Stimulated activated CD8-positive, alpha-beta memory T cell treated with anti-CD3 and anti-CD28 coated beads, Interleukin-4, amount 100 ng/mL, for 1 hour (primary cell): ENCODE measurements at places on chromosomes 4 and X.

DNA sequence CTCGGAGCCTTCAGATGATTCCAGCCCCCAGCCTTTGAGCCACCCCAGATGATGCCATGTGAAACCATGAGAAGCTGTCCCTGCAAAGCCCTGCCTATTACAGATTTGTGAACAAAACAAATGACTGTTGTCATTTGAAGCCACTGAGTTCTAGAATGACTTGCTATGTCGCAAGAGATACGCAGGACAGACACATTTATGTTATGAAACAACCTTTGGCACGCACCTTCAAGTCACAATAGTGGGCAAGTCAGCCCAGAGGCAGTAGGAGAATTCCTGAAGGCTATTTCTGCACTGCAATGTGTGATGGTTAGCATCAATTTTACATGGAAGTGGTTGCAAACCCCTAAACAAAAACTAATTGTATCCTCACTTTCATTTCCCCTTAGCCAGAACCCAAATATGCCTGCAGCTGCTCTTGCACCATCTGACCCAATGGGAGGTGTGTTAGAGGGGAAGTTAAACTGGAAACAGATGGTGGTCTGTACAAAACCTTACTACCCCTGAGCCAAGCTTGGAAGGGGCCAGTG, 174.4 kb upstream of the ATP6AP2 start:
- DNase-seq = no peak

DNA sequence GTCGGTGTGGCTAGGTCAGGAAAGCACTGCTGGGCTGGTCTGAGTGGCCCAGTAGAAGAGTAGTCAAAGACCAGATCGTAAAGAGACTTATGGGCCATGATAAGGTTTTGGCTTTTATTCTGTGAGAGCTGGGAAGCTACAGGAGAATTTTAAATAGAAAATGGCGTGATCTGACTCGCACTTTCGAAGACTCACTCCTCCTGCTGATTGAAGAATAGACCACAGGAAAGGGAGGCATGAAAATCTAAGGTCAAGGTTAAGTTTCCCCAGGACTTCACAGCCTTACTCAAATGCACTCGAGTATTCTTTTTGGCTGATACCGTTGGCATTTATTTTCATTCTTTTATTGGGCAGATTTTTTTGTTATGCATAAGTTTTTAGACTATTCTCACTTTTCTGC, 231.4 kb upstream of the ANKRD50 start:
- no peak for DNase-seq

GRCh38 chrX:78624962-78625909, 33.9 kb downstream of the RTL3 start:
- DNase-seq = no peak

- DNase-seq = no peak
Measured at GRCh38 chr4:71752383-71753042, 31.4 kb downstream of the GC start.

DNA sequence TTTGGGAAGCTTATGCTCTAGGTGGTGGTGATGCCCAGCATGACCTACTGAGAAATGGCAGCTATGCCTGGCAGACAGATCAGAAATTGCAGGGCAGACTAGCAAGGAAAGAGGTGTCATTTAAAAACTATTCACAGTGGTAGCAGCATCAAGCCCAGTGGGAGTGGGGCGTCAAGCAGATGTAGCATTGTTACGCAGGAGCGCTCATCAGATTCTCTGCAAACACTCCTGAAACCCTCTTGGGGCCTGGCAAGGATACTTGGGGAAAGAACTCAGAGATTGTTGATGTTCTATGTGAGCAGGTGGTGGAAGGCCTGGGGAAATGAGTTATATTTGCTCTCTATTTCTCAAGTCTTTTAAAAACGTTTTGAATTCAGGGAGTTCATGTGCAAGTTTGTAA, 437.6 kb downstream of the RAPGEF2 start:
- DNase-seq = no peak

- no peak for DNase-seq
Measured at GRCh38 chr4:38113551-38113950, 153.4 kb downstream of the PTTG2 start.

DNA sequence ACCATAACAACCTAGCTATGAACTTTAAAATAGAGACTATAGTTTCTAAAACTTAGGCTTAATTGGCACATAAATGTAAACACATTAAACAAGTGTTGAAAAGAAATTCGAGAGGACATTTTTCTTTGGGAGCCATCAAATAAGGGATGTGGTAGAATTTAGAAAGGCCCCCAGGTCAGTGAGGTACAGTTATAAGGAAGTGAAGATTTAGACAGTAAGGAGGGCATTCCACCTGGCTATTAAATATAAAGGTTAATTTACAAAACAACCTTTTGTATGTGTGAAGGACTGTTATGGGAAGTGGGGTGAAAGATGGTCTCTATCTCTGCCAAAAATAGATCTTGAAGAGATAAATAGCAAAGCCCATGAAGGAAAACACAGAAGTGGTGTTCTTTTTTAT, 83.9 kb downstream of the AFF1 start:
- DNase-seq = no peak

- no peak for DNase-seq
Measured at GRCh38 chr4:47210828-47211227, 179.5 kb downstream of the GABRB1 start.

DNA sequence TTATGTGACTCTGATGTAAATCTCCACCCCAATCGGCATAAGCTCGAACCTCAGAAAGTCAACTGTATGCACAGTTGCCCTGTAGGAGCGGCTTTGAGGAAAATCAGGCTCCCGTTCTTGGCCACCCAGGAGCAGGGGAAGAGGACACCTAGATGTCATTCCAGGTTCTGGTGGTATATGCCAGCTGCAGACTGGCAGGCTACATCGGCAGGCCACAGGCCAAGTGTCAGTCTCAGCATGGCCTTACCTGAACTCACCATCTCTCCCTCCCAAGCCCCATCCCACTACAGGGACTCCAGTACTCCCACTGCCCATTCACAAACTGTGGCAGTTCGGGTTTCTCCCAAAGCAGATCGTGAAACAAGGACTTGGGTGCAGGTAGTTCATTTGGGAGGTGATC, 428.1 kb downstream of the BCOR start:
- no peak for DNase-seq

- DNase-seq = no peak
Measured at GRCh38 chr4:151866592-151866918, 105.7 kb upstream of the GATB start.

DNA sequence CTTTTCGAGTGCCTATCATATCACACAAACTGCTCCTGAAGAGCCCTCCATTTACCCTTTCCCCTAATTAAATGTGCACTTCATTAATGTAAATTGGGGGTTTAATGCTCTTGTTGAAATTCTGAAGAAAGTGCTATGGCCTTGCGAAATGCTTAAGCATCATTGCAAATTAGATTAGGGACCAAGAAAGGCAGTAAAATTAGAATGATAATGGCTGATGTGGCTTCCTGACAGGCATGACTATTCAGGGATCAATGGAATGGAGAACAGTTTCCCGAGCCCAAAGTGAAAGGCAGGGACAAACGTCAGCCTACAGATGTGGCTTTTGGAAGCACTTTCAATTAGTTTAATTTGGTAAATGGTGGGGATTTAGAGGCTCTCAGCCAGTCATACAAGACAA, 120.1 kb downstream of the NKX6-1 start:
- no peak for DNase-seq

- no peak for DNase-seq
Measured at GRCh38 chr4:101500742-101501141, 153.4 kb upstream of the PPP3CA start.

DNA sequence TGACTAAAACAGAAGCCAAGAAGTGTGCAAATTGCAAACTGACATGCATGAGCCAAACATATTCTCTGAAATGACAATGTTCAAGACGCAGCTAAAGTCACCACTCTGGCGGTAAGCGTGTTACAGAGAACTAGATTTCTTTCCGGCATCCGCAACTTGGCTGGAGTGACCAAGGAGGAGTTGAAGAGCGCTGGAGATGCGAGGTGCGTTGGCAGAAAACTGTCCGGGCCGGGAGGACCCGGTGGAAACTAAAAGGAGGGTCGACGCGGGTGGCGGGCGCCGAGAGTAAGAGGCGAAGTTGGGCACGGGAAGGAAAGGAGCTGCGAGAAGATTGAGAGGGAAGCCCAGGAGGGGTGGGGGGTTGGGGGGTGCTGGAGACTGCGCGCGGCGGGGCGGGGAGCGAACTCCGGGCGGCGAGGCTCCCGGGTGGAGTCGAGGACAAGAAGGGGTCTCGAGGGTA, 807 bp downstream of the SEL1L3 start:
- DNase-seq = no peak

DNA sequence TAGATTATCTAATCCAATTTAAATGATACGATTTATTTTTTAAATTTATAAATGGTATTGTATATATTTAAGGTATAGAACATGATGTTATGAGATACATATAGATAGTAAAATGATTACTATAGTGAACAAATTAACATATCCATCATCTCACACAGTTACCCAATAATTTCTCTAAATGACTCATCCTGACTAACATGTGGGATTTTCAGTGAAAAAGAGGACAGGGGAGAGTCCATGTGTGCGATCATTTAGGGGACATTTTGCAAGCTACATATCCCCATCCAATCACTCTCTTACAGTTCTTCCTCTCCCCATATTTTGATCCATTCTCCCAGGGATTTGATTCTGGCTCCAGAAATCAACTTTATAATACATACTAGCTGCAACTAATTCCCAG, 88.2 kb downstream of the ABCB7 start:
- DNase-seq = no peak

- no peak for DNase-seq
Measured at GRCh38 chrX:108362026-108362425, 76.2 kb downstream of the COL4A6 start.

GRCh38 chrX:74179990-74180389, 124.0 kb upstream of the ZCCHC13 start:
- DNase-seq = no peak

- no peak for DNase-seq
Measured at GRCh38 chrX:16931371-16931770, 15.1 kb upstream of the REPS2 start.

GRCh38 chrX:9581771-9582385, 117.0 kb downstream of the TBL1X start:
- no peak for DNase-seq

DNA sequence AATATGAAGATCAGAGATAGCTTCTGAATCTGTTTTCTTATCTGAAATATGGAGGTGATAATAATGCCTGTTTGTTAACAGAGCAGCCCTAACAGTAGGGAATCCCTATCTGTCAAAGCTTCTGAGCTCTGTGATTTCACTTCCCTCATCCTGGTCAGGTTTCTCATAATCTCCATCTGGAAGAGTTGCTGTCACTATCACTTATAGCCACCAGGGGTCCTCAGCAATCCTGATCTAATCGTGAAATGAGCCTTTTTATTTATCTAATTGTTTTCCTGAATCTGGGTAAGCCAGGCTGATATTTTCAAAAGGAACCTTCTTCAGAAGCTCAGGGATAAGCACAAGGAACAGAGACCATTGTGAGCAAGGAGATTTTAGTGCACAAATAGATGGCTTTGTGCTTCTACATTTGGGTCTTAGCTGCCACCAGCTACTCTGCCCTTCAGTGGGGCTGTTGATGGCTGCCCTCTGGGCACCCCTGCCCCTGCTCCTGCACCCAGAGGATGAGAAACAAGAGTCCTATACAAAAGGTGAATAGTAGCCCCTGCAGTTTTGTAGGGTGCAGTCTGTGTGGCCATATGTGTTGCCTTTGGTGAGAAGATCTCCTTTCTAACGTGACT, 196.4 kb upstream of the RADX start:
- DNase-seq = no peak

- no peak for DNase-seq
Measured at GRCh38 chr4:173990126-173990868, 293.2 kb downstream of the FBXO8 start.

- no peak for DNase-seq
Measured at GRCh38 chrX:155766321-155766720, 114.8 kb upstream of the VAMP7 start.
